Suprapubic skin (tissue), 4 donors: ENCODE measurements at places on chromosomes 7 and 10. TPM values are rescaled to one million over a fixed set of nuclear protein-coding genes. Genes with fewer than 3 reads are reported as not detected.

GRCh38 chr7:27277628-27278027 is 35.0 kb downstream of the EVX1 start:
- DNase-seq, result no peak

The CALML3 gene
- total RNA-seq, result 27.4 TPM

- DNase-seq, result no peak
Observed at GRCh38 chr10:5776881-5777197, 36.4 kb downstream of the GDI2 start.

DNA sequence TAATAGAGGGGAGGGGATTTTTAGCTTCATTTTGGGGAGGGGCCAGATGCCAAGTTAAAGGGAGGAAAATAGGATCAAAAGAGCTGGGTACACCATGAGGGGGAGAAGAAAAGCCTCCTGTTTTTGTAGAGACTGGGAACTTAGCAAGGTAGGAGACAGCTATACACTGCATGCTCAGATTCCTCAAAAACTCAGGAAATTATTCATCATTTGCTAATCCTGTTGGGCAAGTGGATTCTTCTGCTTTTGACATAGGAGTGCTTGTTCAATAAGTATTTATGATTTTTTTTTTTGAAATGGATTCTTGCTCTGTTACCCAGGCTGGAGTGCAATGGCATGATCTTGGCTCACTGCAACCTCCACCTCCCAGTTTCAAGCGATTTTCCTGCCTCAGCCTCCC is 73.4 kb downstream of the LYZL2 start:
- DNase-seq, result no peak

The POLR2J2 gene
- 1.0 TPM for total RNA-seq

The LRGUK gene
- total RNA-seq, result 1.2 TPM

DNA sequence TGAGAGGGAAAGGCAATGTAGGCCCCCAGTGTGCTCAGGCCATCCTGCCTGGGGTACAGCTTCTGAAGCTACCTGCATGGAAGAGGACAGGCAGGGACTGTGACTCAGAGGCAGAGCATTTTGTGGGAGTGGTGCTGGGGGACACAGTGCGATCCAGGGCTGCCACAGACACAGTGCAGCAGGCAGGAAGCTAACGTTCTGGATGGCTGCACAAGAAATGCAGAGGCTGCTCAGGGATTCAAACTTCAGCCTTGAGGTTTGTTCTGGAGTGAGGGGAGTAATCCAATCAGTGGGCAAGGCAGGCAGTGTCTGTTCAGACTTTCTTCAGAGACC is 648.0 kb upstream of the IGFBP3 start:
- DNase-seq, result no peak

The TBX20 gene
- not detected for total RNA-seq

DNA sequence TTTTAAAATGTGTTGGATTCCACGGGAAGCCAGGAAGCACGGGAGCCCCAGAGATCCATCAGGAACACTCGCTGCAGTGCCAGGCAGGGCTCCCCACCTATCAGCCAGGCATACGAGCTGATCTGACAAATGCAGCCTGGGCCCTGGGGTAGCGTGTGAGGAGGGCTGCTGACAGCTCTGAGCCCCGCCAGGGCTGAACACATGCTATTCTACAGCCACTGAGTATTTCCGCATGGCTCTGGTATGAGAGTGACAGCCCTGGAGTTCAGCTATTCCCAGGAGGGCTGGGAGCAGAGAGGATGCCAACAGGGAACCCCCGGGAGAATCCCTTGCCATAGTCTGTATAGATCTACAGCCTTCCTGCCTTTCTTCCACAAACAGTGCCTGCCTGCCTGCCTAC is 237.3 kb upstream of the ZMIZ1 start:
- no peak for DNase-seq

The TMEM273 gene
- total RNA-seq, result 10.6 TPM

The LRMDA gene
- 2.9 TPM for total RNA-seq

The GDF10 gene
- not detected for total RNA-seq

The NPC1L1 gene
- not detected for total RNA-seq

GRCh38 chr10:89252225-89252585 is 630 bp upstream of the LIPA start:
- no peak for DNase-seq

The SUN3 gene
- not detected for total RNA-seq

DNA sequence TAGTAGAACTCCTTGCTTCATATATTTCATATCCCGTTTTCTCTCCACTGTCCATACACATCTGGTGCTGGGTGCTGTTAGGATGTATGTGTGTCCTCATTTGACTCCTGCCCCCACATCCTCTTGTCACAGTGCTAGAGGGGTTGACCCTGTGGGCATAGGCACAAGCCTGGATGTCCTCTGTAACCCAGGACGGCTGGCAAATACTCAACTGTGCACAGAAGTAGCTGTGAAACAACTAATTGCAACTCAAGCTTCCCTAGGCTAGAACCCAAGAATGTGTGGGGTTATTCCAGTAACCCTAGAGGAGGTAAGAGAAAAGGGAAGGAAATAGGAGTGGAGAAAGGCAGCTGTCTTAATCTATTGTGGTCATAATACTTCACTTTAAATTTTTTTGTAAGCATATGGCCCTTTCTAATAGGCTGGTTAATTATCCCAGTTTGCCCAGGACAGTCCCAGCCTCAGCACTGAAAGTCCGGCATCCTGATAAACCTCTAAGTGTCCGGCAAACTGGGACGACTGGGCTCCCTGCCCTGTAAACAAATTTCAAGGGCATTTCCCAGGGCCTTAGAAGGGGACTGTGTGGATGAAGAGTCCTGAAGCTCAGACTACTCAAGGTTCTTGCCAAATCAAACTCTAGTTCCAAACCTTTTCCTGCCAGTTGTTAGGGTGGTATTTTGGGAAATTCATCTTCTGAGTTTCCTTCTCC is 283.2 kb upstream of the CELF2 start:
- no peak for DNase-seq

DNA sequence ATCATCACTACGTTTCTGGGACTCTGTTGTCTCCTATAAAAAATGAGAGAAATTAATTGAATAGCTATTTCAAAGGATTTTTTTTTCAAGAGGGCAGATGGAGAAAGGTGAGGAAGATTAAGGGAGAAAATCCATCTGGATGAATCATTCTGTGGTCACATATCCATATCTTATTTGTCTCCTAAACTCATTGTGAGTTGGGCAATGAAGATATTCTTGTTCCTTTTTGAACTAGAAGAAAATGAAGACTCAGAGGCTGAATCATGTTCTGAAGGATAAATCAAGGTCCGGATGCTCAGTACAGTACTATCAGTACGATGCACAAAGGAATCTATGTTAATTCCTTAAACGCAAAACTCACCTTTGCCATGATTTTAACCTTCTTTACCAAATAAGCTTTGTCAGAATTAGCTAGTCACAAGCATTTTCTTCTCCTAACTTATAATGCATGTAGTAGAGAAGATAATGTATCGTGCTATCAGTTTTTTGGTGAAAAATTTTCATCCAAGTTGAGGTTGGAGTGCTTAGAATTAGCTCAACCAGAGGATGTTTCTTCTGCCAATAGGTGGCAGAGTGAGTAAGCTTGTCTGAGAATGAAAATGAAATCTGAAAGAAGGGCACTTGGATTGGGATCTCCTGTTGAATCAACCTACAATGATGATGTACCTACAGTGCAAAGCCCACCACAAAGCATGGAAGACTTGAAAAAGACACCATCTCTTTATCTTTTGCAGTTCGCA is 446.9 kb downstream of the KIF20B start:
- DNase-seq, result no peak

DNA sequence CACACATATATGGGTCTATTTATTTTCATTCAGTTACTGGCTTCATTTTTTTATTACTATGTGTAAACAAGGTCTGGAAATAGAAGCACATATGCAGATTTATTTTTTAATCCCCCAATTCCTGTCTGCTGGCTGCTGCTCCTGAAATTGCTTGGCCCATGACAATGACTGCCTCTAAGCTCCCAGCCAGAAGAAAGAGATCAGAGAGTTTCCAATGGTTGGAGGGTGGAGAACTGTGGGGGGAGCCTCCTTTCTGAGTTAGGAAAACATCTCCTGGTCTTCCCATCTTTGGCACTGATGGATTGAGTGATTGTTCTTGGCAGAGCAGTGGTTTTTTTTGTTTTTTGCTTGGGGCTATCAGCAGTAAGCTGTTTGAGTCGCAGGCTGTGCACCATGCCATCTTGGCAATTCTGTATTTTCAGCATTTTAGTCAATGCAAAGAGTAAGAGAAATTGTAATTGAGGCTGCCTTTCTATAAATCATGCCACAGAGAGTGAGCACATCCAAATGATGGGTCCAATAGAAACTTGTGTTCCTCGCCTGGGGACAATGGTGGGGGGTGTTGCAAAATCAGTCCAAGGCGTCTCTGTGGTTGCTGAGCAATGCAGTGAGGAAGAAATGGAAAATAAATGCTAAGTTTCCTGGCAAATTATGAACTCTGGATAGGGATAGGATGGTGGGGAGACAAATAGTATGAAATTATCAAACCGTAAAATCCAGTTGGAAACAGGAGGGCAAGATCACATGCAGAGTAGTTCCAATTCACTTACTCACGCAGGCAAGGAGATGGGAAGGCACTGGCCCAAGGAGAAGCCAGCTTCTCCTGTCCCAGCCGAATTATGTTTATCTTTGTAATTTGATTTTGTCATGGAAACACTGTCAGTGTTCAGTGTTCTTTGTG is 382.4 kb downstream of the SORCS3 start:
- peak; percentile 68 for DNase-seq

The HOXA1 gene
- 2.5 TPM for total RNA-seq

DNA sequence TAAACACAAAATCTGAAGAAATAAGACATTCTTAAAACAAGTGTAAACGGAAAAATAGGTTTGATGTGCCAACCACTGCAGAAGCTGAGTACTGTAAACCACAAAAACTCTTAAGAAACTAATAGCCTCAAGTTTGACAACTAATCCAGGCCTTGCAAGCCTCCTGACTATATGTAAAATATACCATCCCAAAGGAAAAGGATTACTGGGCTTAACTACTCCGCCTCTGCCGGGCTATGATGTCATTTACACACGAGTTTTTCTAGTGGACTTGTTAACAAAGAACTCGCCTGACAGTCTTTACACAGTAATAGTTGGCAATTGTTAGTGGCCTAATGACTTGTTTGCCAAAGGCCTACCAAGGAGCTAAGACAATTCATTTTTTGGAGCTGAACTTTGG is 2.1 kb downstream of the KIF5B start:
- DNase-seq, result no peak

DNA sequence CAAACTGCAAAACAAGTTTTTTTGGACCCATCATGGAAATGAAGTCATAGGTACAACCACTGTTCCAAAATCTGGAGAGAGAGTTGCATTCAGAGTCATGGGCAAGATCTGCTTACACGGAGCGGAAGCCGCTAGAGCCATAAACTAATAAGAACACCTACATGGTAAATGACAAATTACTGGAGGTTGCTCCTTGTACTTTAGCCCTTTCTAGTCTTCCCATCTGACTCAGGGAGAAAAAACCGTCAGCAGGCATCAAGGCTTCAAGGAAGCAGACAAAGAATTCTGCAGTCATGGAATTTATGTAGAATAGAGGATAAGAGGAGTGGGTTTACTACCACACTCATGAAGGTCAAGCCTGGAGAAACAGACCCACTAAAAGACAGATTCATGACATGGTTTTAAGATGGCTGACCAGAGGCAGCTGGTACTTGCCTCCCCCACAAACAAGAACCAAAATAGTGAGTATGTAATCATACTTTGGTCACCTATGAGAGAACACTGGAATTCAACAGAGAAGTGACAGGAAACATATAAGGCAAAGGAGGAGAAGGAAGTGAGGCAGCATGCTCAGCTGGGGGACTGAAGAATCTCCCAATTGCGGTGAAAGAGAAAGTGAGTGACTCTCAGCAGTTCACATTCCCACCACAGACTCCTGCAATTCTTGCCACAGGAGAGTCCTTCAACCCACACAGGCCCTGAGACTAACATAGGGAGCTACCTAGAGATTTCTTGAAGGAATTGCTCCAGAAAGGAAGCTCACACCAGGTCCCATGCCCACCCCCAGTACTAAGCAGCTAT is 42.4 kb upstream of the ASAH2 start:
- no peak for DNase-seq

DNA sequence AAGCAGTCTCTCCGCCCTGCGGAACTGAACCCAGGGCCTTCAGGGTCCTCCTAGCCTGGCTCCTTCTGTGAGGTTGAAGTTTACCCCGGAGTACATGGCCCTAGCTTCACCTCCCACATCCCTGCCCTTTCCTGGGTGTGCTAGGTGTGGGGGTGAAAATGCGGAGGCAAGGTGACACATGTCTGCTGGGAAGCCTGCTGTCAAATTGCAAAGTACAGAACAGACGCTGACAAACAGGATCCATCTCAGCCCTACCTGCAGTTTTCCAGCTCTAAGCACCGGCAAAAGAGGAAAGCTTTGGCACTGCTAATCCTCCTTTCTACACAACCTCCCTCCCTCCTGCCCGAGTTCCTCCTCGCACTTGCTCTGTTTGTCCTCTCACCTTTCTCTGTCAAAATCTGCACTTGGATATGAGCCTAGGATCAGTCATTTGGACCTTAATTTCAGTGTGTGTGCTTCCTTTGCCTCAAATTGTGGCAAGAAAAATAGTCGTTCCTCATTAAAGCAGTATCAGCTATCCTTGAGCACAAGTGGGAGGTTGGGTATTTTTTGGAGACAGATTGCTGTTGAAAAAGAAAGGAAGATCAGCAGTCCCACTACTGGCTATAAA is 14.4 kb upstream of the GPR15LG start:
- DNase-seq, result no peak

GRCh38 chr7:1721047-1721690 is 51.1 kb downstream of the ELFN1 start:
- no peak for DNase-seq

The UPK3B gene
- 10.2 TPM for total RNA-seq

- DNase-seq, result no peak
Observed at GRCh38 chr7:96819111-96819700, 109.6 kb upstream of the SEM1 start.

DNA sequence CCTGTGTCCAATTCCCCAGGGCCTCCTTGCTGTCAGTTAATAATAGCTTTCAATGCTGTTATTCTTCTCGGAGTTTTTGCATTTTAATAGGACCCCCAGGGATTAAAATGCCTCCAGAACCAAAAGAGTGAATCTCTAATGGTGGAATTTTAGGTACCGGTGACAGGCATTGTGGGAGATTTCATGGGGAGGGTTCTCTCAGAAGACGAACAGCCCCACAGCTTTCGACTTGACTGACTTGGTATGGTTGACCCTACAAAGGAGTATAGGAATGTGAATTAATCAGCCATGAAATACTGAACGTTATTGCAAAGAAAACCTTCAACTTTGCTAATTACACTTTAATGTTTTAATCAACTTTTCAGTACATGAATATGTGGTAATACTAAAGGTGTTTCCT is 206.3 kb upstream of the FZD8 start:
- DNase-seq, result no peak

- DNase-seq, result no peak
Observed at GRCh38 chr10:121527690-121528089, 70.6 kb downstream of the FGFR2 start.

The MUC12 gene
- not detected for total RNA-seq

DNA sequence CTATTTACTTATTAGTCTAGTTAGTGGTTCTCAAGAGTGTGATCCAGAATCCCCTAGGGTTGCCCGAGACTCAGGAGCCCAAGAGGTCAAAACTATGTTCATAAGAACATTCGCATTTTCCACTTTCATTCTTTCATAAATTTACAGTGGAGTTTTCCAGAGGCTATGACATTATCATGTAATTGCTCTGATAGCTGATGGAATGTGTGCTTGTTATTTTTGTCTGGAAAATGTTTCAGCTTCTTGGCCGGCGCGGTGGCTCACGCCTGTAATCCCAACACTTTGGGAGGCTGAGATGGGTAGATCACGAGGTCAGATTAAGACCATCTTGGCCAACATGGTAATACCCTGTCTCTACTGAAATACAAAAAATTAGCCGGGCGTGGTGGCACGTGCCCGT is 10.1 kb downstream of the PURB start:
- DNase-seq, result no peak

The TMEM213 gene
- total RNA-seq, result 20.8 TPM
